Esophagus squamous epithelium (tissue), 5 donors: ENCODE measurements at places on chromosomes 1 and 21. TPM values are rescaled to one million over a fixed set of nuclear protein-coding genes. Genes with fewer than 3 reads are reported as not detected.

The TEX38 gene
- total RNA-seq = not detected

- DNase-seq = no peak
Measured at GRCh38 chr1:198903621-198904020, 264.8 kb downstream of the PTPRC start.

The LCE1E gene
- not detected for total RNA-seq

GRCh38 chr1:15621975-15622374 is 4.7 kb downstream of the DDI2 start:
- no peak for DNase-seq

DNA sequence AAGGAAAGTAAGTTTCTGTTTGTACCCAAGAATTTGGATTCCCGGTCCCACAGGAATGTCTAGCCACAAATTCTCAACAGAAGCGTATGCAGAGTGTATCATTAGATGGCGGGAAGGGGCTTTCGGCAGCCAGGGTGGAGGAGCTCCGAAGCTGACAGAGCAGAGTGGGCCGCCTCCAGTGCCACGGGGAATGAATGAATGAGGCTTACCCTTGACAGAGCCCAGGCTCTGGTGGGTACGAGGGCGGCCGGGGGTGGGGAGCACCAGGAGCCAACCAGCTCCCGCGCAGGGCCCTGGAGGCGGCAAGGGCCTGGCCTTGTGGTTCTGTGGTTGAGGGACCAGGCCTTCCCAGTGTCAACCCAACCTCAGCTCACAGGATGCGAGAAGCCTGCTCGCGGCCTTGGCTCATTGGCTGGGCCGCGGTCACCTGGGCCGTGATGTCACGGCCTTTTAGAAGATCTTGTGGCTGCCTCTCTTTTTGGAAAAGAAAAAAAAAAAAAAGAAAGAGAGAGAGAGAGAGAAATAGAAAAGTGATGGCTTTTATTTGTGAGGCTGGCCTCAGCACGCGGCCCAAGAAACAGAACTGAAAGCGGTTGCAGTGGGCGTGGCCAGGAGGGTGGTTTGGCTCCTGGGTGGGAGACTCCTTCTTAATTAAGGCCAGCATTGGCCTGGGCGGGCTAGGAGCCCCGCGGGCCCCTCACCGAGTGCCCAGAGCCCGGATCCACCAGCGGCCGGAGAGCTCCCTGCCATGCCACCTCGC is 34.9 kb upstream of the RUNX3 start:
- DNase-seq = no peak

DNA sequence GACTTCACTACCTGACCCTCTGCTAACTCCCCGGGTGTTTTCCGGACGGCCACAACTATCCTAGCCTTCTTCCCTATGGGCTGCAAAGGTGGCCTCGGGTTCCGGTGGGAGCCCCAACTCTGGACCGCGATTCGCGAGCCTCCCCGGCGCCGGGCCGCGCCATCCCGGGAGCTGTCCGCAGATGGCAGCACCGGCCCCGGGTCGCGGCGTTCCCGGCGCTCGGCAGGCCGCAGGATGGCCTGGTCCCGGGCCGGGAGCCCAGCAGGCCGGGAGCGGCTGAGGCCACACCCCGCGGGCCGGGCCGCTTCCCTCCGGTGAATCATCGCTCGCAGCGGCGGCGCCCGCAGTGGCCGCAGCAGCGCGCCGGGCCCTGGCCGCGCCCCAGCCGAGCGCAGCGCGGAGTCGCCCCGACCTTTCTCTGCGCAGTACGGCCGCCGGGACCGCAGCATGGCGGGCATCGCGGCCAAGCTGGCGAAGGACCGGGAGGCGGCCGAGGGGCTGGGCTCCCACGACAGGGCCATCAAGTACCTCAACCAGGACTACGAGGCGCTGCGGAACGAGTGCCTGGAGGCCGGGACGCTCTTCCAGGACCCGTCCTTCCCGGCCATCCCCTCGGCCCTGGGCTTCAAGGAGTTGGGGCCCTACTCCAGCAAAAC is at the start of gene CAPN2:
TSS of gene CAPN2 (plus strand) at position 346 of the 656 bp plus-strand sequence. CDS start at position 448, 102 bp downstream.
- no peak for DNase-seq

GRCh38 chr1:66981679-66982078 is 56.9 kb downstream of the MIER1 start:
- DNase-seq = no peak

- no peak for DNase-seq
Measured at GRCh38 chr1:111980686-111981085, 8.8 kb downstream of the KCND3 start.

- DNase-seq = no peak
Measured at GRCh38 chr1:205690122-205690756, 9.9 kb upstream of the SLC45A3 start.

The ATP6V1G3 gene
- total RNA-seq = not detected

GRCh38 chr1:93988634-93989350 is 79.6 kb upstream of the GCLM start:
- DNase-seq = no peak

DNA sequence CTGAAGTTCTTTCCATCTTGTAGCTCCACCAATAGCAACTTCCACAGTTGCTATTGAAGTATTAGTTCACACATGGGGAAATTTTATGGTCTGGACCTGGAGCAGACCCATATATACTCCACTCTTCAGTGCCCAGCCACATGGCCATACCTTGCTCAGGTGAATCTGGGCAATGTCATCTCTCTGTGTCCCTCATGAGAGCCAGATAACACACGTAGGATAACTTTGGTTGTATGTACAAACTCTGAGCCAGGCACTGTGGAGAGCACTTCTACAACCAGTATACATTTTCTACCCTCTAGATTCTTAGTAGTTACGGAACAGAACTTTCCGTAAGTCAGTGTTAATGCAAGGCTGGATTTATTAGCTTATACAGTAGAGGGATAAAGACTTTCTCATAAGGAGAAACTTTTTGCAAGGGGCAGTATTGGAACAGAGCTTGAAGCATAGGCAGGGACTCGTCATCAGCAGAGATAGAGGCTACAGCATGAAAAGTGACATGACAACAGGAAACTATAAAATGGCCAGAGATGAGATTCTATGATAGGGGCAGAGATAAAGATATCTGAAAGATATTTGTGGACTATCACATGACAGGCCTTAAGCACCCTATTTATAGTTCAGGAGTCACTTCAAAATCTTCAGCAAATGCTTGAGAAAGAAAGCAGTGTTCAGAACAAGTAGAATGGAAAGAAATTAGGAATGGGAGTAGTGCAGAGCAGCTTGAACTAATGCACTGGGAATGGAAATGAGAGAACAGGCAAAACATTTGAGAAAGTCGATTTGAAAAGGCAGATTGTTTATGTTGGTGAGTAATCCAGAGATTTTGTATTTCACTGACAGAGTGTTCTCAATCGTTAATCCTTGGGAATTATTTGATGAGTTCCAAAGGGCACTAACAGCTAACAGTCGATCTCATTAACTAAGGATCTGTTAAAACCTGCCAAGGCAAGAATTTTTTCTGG is 481.8 kb downstream of the USP25 start:
- DNase-seq = no peak

DNA sequence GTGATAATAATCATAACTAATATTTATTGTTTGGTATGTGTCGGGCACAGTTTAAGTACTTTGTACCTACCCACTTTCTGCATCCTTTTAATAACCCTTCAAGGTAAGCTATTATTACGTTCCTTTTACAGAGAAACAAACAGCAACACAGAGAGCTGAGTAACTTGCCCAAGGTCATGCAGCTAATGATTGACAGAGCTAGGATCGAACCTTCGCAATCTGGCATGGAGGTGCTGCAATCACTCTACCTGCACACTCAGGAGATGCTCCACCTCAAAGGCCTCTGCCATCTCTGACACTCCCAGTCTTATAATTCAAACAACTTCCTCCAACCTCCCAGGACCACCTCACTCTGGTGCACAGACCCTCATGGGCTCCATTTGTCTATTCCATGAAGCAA is 137.2 kb downstream of the DMRTA2 start:
- DNase-seq = no peak

- no peak for DNase-seq
Measured at GRCh38 chr1:59151387-59151761, 145.5 kb upstream of the FGGY start.

DNA sequence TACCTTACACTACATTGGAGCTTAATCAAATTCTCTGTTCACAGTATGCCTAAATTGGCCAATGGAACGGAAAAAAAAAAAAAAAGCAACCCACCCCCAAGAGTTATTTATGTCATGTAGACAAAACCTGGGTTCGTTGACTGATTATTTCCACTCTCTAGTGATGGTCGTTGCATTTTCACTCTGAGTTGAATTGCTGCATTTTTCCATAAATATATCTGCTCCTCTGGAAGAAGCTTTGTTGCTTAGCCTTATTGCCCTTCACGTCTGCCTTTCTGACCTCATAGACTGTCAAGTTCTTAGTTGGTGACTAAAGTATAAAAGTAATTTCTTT is 90.2 kb upstream of the RUNX1 start:
- no peak for DNase-seq

- DNase-seq = no peak
Measured at GRCh38 chr1:167453123-167453522, 65.2 kb downstream of the CD247 start.
